Thyroid gland (tissue), 4 donors: ENCODE measurements at places on chromosomes 3 and 15. TPM values are rescaled to one million over a fixed set of nuclear protein-coding genes. Genes with fewer than 3 reads are reported as not detected.

GRCh38 chr3:82685761-82686160 lies 924.3 kb upstream of the GBE1 start:
- H3K4me1 ChIP-seq: no peaks in the 10 kb centered on the region
- H3K27ac ChIP-seq: no peak overlapping the region

GRCh38 chr3:45994419-45995235 lies 997 bp downstream of the FYCO1 start:
- peak overlapping the region; percentile 94 for H3K27ac ChIP-seq
- H3K27me3 ChIP-seq: no peaks in the 10 kb centered on the region
- no peaks in the 10 kb centered on the region for H3K36me3 ChIP-seq
- H3K4me3 ChIP-seq: peak overlapping the region; percentile 72
- peaks cover 37% of the 10 kb centered on the region for H3K4me1 ChIP-seq

DNA sequence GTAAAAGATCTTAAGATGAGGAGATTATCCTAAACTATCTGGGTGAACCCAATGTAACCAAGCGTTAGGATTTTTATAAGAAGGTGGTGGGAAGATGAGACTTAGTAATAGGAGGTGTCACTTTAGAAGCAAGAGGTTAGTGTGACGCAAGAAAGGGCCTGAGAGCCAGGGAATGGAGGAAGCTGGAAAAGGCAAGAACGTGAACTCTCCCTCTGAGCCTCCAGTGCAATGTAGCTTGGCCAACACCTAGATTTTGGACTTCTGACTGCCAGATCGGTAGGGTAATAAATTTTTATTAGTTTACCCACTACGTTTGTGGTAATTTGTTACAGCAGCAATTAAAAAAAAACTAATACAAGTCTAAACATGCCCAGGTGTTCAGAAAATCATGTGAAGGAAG lies 20.8 kb upstream of the CNTN6 start:
- H3K27ac ChIP-seq: no peak overlapping the region
- H3K27me3 ChIP-seq: no peaks in the 10 kb centered on the region
- no peaks in the 10 kb centered on the region for H3K36me3 ChIP-seq
- H3K4me3 ChIP-seq: no peak overlapping the region

RPL4 gene
- 3,485 TPM for total RNA-seq

CLRN1 gene
- total RNA-seq: not detected

DNA sequence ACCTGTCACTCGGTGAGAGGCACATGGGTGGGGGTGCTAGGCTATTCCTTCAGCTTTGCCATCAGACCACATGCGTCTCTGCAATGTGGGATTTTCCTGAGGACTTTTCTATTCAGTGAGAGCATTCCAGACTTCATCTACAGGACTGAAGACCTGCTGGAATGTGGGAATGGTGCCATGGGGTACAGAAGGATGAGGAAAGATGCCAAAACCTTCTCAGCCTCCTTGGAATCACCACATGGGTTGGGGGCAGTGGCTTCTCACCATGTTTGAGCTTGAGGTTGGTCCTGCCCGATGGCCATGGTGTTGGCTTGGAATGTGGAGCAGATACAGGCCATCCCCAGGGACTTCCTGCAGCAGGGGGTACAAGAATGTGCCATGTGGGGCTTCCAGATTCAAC lies 80.9 kb upstream of the KLF13 start:
- H3K36me3 ChIP-seq: no peaks in the 10 kb centered on the region
- no peaks in the 10 kb centered on the region for H3K4me1 ChIP-seq
- no peaks in the 10 kb centered on the region for H3K27me3 ChIP-seq
- H3K27ac ChIP-seq: no peak overlapping the region
- DNase-seq: no peak

DNA sequence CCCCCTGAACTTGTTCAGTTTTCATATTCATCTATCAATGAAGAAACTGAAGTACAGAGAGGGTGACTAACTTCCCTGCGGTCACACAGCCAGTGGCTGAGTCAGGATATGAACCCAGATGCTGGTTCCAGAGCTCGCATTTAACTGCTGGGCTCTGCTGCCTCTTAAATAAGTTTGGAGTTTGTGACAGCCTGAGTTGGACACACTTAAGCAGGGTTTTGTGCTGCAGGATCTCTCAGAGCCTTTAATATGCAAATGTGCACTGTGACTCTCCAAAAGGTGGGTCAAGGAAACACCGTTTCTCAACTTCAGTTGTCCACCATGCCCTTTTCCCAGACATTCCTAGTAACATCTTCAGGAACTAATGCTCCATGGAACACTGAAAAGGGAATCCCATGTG lies 45.8 kb downstream of the EBLN2 start:
- no peaks in the 10 kb centered on the region for H3K27me3 ChIP-seq
- no peak for DNase-seq
- H3K27ac ChIP-seq: no peak overlapping the region
- H3K4me3 ChIP-seq: no peak overlapping the region
- H3K4me1 ChIP-seq: no peaks in the 10 kb centered on the region

- no peak overlapping the region for H3K27ac ChIP-seq
- H3K36me3 ChIP-seq: peaks cover 9% of the 10 kb centered on the region
- H3K27me3 ChIP-seq: no peaks in the 10 kb centered on the region
- no peak overlapping the region for H3K4me3 ChIP-seq
Measured at GRCh38 chr3:44114142-44114541, 127.5 kb upstream of the TOPAZ1 start.

ZIC4 gene
- not detected for total RNA-seq

ROPN1B gene
- total RNA-seq: 0.98 TPM

GCSAM gene
- total RNA-seq: not detected

GRCh38 chr3:120498556-120499346 lies 48.0 kb upstream of the FSTL1 start:
- no peaks in the 10 kb centered on the region for H3K36me3 ChIP-seq
- peaks cover 5% of the 10 kb centered on the region for H3K4me1 ChIP-seq
- H3K4me3 ChIP-seq: no peak overlapping the region
- no peaks in the 10 kb centered on the region for H3K27me3 ChIP-seq

DNA sequence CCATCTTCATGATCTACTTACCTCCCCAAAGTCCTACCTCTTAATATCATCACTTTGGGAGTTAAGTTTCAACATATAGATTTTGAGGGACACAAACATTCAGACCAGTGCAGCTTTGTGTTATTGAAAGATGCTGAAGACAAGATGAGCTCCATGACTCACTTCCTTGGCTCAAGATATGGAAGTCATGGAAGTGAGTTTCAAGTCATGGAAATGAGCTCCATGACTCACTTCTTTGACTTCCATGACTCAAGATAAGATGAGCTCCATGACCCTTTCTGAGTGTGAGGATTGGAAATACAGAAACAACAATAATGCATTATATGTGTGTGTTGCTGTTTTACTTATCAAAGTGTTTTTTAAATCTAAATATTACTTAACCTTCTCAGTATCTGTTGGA lies 170.2 kb upstream of the TPRG1 start:
- H3K27me3 ChIP-seq: no peaks in the 10 kb centered on the region
- H3K4me1 ChIP-seq: no peaks in the 10 kb centered on the region
- no peaks in the 10 kb centered on the region for H3K36me3 ChIP-seq
- no peak overlapping the region for H3K27ac ChIP-seq
- H3K4me3 ChIP-seq: no peak overlapping the region

IFT122 gene
- 67.9 TPM for total RNA-seq

- no peak overlapping the region for H3K4me3 ChIP-seq
- H3K4me1 ChIP-seq: peaks cover 4% of the 10 kb centered on the region
- H3K27ac ChIP-seq: no peak overlapping the region
Measured at GRCh38 chr3:127031413-127031810, 48.5 kb downstream of the PLXNA1 start.

DNA sequence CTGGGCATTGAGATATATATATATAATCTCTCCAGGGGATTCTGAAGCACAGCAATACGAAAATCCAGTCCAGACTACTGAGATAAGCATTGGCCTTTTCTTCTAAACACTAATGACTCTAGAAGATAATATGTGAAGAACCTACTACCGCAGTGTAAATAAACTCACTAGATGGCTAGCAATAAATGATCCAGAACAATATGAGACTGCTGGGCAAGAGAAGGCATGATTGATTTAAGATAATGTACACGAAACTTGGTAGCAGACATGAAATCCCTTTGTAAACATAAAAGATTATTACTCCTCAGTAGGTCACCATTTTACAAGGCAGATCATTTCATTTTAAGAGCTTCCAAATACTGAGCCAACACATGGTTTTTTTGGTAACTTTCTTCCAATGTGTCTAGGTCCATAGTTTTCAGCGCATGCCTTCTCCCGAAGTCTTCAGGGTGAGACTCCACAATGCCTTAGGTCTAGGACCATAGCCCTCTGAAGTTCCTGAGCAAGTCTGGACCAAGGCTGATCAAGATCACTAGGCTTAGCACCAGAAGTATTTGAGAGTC lies 193.2 kb downstream of the LRRN1 start:
- no peak overlapping the region for H3K27ac ChIP-seq
- no peaks in the 10 kb centered on the region for H3K27me3 ChIP-seq
- H3K36me3 ChIP-seq: no peaks in the 10 kb centered on the region
- H3K4me1 ChIP-seq: no peaks in the 10 kb centered on the region
- no peak for DNase-seq

DNA sequence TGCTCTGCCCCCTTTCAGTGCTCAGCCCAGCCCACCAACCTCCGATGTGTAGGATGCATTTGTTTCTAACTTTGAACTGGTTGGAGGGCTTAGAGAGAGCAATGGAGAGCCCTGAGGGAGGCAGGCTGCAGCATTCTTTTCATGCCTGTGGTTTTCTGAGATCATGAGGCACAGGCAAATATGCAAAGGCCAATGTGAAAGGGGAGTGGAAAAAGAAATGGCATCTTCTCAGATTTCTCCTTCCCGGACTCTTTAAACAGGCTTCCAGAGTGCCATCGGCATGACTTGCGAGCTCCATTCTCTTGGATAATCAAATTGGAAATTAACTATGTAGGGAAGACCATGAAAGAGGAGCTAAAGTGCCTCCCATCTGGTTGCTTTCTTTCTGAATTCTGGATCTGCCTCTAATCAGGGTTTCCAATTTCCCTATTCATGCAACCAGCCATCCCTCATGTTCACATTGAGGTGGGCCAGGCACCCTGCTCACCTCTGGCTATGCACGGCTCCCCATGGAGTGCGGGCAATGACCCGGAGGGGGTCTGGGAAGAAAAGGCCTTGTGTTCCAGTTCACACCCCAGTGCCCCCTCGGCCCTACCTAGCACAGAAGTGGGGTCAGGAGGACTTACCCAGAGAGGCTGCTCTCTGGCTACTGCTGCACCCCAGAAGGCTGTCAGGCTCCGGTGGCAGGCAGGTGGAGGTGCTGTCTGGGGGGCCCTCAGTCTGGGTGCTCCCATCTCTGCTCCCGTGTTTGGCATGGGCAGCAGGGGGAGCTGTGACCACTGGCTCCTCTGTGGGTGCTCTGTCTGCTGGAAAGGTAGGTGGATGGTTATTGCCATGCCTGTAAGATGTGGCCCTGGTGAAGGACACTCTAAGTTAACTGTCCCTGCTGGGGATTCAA lies 16.1 kb downstream of the AMOTL2 start:
- no peak overlapping the region for H3K4me3 ChIP-seq
- H3K27me3 ChIP-seq: no peaks in the 10 kb centered on the region
- DNase-seq: peak; percentile 68
- H3K4me1 ChIP-seq: peaks cover 85% of the 10 kb centered on the region
- peaks cover 91% of the 10 kb centered on the region for H3K36me3 ChIP-seq

EPHA3 gene
- total RNA-seq: 41.6 TPM

CPB1 gene
- not detected for total RNA-seq

GNAT1 gene
- total RNA-seq: not detected

- H3K4me1 ChIP-seq: no peaks in the 10 kb centered on the region
- H3K4me3 ChIP-seq: no peak overlapping the region
- no peaks in the 10 kb centered on the region for H3K27me3 ChIP-seq
- H3K27ac ChIP-seq: no peak overlapping the region
- H3K36me3 ChIP-seq: no peaks in the 10 kb centered on the region
Measured at GRCh38 chr15:91549581-91549980, 303.9 kb upstream of the SLCO3A1 start.
